Smooth muscle cell of the umbilical artery (primary cell): ENCODE measurements at places on chromosomes 13 and 19. TPM values are rescaled to one million over a fixed set of nuclear protein-coding genes. Genes with fewer than 3 reads are reported as not detected.

The ZNF793 gene
- total RNA-seq = 1.5 and 2.5 TPM in 2 replicates

The NLRP11 gene
- total RNA-seq = not detected in 2 replicates

The SOX1 gene
- not detected in 2 replicates for total RNA-seq

The CCNA1 gene
- total RNA-seq = 1.2 and 6.5 TPM in 2 replicates

The CYP4F12 gene
- not detected in 2 replicates for total RNA-seq

The FAM216B gene
- total RNA-seq = not detected in 2 replicates

The SIAH3 gene
- total RNA-seq = not detected in 2 replicates

The GPR12 gene
- not detected in 2 replicates for total RNA-seq

The CGB7 gene
- total RNA-seq = 0.23 and 0.30 TPM in 2 replicates

The PLPPR3 gene
- 0.59 and 0.78 TPM in 2 replicates for total RNA-seq

The ADGRE1 gene
- not detected in 2 replicates for total RNA-seq

The ACTMAP gene
- total RNA-seq = 0.59 and 1.9 TPM in 2 replicates

The SGCG gene
- total RNA-seq = 5.2 and 17.8 TPM in 2 replicates

The CBY2 gene
- total RNA-seq = not detected in 2 replicates

The CLEC17A gene
- total RNA-seq = not detected in 2 replicates

The IRGC gene
- total RNA-seq = not detected in 2 replicates

The ZNF813 gene
- total RNA-seq = 4.2 and 4.5 TPM in 2 replicates
